Activated CD4-positive, alpha-beta T cell treated with anti-CD3 and anti-CD28 coated beads, Interleukin-2, amount 50 U/mL, for 16 hours (primary cell): ENCODE measurements at places on chromosomes 11 and 22.

DNA sequence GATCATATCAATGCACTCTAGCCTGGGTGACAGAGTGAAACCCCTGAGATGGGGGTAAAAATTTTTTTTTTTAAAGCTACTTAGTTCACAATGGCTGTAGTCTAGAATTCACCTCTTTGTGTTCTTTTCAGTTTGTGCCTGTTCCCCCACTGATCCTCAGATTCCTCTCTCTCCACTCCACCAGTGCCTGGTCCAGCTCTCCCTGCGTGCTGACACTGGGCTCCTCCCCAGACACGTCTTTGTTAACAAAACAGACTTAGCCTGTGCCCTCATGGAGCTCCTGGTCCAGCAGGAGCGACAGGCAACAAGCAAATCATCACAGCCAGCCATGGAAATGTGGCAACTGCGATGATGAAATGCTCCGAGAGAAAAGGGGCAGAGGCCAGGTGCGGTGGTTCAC, 34.0 kb downstream of the IFT27 start:
- no peak for DNase-seq

- DNase-seq = no peak
Measured at GRCh38 chr11:128906185-128907050, 15.3 kb downstream of the KCNJ5 start.

DNA sequence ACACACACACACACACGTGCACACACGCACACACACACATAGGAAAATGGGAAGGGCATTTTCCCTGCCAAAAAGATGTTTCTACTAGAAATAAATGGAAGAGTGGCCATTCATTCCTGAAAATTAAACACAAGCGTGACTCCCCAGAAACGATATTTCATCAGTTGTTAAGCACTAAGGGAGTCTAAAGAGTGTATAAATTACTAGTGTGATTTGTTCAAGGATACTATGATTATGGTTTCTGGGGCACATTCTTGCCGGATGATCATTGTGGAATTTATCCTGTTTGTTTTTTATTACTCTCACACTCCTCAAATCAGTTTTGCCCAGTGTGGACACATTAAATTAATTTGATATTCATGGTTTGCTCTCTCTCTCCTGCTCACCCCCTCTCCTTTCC, 16.4 kb upstream of the AMOTL1 start:
- DNase-seq = no peak

- DNase-seq = no peak
Measured at GRCh38 chr11:35796562-35796961, 134.0 kb downstream of the TRIM44 start.

GRCh38 chr22:40534379-40535188, 101.9 kb downstream of the MRTFA start:
- peak; percentile 65 for DNase-seq

GRCh38 chr11:17550450-17551346, 3.6 kb downstream of the OTOG start:
- DNase-seq = no peak

DNA sequence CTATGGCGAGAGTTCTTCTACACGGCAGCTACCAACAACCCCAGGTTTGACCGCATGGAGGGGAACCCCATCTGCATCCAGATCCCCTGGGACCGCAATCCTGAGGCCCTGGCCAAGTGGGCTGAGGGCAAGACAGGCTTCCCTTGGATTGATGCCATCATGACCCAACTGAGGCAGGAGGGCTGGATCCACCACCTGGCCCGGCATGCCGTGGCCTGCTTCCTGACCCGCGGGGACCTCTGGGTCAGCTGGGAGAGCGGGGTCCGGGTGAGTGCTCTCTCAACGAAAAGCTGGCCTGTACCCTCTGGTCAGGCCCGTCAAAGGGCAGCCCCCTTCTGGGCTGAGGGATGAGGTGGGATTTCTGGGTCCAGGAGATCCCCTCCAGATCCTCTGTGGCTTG, 15.9 kb upstream of the MAPK8IP1 start:
- no peak for DNase-seq

DNA sequence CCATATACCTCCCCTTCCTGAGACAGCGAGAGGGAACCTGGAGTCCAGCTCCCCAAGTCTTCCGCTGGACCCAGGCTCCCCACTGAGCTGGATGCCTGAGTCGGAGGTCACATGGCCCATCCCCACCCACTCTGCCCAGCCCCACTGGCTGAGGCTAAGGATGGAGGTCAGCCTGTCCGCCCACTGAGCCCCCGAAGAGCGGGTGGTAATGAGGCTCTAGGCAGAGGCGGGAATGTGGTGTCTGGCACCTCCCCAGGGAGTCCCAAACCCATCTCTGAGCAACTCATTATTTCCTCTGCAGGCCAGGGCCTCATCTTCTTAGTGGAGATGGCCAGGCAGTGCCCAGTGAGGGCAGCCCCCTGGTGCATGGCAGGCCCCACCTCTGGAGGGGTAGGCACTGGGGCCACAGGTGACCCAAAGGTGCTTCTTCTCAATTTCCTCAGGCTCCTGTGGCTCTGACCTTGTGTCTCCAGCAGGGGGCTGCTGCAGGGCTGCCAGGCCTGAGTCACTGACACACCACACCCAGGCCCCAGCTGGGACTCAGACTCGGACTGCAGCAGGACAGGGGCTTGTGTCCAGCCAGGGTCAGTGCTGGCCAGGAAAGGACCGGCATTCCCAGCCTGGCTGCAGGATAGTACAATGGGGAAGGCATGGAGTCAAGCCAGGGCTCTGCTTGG, 10.2 kb upstream of the PDE2A start:
- DNase-seq = peak; percentile 50

DNA sequence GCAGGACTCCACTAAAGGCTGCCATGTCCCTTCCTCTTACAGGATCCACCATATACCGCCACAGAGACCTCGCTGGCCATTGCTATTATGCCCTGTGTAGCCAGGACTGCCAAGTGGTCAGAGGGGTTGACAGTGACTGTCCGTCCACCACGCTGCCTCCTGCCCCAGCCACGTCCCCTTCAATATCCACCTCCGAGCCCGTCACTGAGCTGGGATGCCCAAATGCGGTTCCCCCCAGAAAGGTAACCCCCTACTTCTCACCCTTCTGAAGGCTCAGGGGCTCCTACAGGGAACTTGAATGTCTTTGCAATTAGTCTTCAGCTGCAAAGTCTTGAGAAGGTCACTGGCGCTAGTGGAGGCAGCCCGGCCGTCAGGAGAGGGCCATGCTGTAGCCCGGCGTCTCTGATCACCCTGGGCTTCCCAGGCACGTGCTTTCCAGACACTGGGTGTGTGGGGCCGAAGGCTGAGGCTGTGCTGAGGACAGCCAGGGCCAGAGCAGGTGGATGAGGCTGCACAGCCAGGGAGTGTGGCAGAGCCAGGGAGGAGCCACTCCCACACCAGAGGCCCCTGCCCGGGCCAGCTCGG, 30.0 kb upstream of the MUC5B start:
- DNase-seq = no peak

DNA sequence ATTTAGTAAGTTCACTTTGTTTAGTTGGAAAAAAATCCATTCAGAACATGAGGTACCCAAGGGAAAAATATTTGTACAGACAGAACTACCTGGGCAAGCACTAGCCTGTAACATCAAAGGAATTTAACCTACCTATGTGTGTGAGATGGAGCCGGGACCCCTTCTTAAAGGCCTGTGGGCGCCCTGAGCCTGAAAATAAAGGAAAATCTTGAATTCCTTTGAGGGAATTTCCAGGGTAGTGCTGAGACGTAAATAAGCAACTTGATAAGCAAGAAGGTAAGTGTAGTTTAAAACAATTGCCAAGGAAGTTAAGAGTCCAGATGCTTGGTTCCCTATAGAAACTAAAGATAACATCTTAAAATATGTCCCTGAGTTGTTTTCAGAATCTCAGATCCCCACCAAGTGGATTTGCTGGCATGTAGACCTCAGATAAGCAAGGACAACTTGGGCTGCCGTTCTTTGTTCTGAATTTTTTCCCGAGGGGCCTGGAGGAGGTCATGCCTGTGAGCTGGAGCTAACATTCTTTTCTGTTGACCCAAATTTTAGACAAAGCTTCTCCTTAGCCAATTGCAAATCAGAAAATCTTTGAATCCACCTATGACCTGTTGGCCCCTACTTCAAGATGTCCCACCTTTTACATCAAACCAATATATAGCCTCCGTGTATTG, 31.0 kb downstream of the MED17 start:
- no peak for DNase-seq

- no peak for DNase-seq
Measured at GRCh38 chr11:18773104-18773503, 18.5 kb downstream of the PTPN5 start.

DNA sequence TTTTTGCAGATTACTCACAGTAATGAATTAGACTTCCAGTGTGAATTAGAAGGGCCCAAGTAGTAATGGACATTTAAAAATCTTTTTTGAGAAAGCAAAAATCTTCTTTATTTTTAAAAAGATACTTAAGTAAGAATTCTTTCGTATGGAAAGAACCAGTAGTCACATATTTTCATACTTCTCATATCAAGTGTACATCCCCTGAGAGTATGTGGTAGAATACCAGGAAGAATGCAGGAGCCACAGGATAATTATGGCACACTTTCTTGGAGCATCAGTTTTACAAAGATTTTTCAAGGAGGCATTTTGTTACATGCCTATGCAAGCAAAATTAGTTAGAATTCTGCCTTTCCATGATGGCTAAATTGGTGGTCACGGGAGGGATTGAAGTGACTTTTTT, 28.1 kb downstream of the POLD3 start:
- no peak for DNase-seq

DNA sequence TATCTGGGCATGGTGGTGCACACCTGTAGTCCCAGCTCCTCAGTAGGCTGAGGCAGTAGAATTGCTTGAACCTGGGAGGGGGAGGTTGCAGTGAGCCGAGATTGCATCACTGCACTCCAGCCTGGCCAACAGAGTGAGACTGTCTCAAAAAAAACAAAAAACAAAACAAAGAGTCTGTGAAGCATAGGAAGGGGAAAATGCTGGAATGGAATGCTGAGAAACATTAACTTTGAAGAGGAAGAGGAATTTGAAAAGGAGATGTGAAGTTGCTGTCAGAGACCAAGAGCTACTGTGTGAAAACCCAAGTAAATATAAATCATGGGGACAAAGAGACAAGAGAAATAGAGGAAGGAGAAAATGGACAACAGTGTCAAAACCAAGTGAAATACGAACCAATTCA, 455.1 kb upstream of the ARHGAP42 start:
- DNase-seq = no peak

- peak; percentile 2 for DNase-seq
Measured at GRCh38 chr11:26522912-26523610, 49.0 kb downstream of the MUC15 start.

- DNase-seq = peak; percentile 76
Measured at GRCh38 chr22:21632237-21632895, at the start of gene CCDC116. Gene CCDC116, plus strand, starts transcription at chr22:21632760. Its CDS starts 422 bp downstream, at chr22:21633182.

DNA sequence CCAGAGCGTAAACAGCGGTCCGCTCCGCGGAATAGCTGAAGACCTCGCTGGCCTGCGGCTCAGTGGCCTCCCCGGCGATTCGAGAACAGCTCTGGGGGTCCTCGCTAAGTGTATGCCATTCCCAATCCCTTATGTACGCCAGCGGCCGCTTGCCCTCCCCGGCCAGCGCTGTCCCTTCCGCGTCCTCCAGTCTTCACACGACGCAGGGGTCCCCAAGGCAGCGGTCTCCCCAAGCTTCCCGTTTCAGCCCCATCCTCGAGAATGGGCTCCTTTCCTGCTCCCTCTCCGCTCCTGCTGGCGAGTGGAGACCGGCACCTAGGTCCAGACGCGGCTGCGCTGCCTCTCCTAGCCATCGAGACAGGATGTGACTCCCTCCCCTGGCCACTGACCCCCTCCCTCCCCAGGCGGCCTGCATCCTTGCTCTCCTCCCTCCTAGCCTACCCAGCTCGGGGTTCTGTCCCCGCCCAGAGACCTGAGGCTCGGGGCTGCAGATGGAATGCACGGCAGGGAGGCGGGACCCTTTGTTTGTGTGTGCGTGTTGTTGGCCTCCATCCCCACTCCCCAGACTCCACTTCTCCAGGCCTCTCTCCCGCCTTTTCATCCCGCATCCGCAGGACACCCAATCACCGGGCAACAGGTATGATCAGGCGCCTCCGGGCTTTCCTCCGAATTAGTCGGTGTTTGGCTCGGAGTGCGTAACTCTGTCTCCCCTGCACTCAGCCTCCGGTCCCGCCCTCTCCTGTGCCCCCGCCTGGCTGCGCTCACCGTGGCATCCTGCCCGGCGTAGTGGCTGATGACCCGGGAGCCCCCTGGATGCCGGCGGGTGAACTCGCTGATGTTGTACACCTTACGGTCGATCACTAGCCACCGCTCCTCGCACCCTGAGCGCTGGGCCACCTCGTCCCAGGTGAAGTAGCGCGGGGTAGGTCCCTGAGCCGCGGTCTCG, 740 bp downstream of the FADS1 start:
- DNase-seq = peak; percentile 71

DNA sequence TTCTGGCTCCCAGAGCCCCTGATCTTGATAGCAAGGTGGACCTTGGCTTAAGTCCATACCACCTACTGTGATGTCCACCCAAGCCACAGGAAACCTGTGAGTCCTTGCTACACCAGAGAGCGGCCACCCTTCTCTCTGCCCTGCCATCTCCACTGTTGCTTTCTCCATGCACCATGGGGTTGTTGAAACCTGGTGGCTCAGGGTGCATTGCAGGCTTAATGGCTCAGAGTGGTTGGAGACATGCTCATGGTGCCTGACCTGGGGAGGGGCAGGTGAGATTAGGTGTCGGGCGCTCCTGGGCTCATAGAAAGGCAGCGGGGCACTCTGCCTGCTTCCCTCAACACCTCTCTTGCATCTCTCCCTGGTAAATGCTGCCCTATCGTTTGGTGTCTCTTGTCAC, 25.0 kb upstream of the CACNG2 start:
- no peak for DNase-seq

- no peak for DNase-seq
Measured at GRCh38 chr22:19039796-19040280, 82.4 kb downstream of the DGCR2 start.

GRCh38 chr11:1006762-1007161, 29.8 kb downstream of the MUC6 start:
- no peak for DNase-seq

- no peak for DNase-seq
Measured at GRCh38 chr11:65496304-65497140, 2.3 kb upstream of the MALAT1 start.

GRCh38 chr11:85772695-85773094, 38.2 kb downstream of the SYTL2 start:
- no peak for DNase-seq

DNA sequence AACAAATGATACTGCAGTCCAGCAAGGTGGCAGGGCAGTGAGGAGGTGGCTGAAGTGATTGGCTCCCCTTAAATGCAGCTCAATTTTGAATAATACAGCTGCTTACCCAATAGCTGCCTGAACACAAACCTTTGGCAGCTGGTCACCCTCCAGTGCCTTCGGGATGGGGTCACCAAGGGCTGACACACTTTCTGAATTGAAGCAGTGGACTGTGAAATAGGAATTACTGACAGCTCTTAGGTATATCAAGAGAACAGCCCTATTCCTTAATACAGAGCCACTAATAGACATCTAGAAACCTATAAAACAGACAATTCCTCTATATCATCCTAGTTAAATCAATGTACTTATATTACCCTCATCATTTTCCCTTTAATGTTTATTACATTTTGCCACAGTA, 474.2 kb upstream of the KIRREL3 start:
- no peak for DNase-seq
